ENCODE measurements at places on chromosomes 5 and 9. TPM values are rescaled to one million over a fixed set of nuclear protein-coding genes. Genes with fewer than 3 reads are reported as not detected.

DNA sequence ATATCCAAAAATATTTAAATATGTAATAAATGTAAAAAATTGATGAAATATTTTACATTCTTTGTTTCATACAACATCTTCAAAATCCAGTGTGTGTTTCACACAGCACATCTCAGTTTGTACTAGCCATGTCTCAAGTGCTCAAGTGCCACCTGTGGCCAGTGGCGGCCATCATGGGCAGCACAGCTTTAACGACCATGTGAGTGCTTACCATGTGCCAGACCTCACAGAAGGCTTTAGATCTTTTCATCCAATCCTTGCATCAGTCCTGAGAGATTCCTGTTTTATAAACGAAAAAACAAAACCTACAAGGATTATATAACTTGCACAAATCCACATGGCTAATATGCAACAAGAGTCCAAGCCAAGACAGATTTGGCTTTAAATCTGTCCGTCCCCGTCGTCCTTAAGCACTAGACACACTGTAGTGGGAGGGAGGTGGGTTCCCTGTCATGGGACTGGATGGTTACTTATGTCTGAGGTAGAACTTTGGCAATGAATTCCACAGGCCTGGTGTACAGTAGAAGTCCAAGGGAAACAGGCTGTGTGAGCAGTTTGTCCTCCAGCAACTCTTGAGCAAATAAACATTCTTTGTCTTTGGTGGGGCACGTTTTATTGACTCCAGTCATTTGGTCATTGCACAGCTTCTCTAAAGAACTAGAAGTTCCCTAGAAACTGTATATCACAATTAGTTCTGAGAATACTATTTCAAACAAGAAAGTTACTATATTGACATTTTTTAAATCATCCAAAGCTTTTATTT, 25.0 kb upstream of the F2R start:
- H3K36me3 ChIP-seq = no peaks in the 10 kb centered on the region
- H3K27ac ChIP-seq = peak overlapping the region; percentile 6
- H3K4me1 ChIP-seq = no peaks in the 10 kb centered on the region
- H3K4me3 ChIP-seq = no peak overlapping the region
- no peak for DNase-seq

DNA sequence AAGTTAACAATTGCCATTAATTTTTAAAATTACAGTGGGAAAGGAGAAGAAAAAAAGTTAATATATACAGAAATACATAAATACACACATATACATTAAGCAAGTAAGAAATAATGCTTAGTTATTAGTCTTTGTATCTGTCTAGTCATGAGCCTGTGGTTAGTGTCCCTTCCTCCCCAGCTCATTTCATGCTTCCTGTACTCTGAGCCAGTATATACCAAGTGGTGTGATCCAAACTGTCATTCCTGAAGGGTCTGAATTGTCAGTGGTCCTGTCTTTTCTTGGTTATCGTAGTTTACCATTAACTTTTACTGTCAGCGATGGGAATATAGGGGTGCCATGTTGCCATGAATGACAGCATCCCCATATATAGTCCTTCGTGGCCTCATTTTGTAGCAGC, 24.2 kb upstream of the STOM start:
- no peaks in the 10 kb centered on the region for H3K36me3 ChIP-seq
- H3K4me3 ChIP-seq = no peak overlapping the region
- no peaks in the 10 kb centered on the region for H3K27me3 ChIP-seq

DNA sequence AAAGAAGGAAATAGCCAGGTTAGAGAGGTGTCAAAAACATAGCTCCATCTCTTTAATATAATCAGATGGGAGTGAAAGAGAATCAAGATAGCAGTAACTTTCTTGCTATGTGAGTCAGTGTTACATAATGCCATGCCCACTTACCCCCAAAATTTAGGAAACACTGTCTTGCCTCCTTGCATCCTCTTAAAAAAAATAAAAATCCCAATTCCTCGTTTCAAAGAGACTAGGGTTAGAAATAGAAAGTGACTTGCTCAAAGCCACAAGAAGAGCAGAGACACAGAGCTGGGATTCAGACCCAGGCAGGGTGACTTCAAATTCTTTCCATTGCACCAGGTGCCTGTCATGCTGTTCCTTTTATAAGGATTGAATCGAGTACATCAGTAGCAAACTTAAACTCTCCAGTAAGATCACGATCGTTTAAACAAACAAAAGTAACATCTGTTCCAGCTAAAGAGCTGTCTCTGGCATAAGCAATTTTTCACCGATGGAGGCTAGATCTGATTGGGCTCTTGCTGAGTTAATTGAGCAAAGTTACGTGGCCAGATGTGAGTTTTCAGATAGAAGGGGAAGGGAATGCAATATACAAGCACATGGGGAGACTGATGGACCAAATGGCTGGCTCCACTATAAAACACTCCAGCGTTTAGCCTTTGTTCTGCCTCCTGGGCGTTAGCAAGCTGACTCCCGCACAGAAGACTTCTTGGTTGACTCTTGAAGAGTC, 176.9 kb downstream of the PALM2AKAP2 start:
- no peak overlapping the region for H3K27ac ChIP-seq
- DNase-seq = no peak
- no peaks in the 10 kb centered on the region for H3K36me3 ChIP-seq
- H3K27me3 ChIP-seq = no peaks in the 10 kb centered on the region
- no peaks in the 10 kb centered on the region for H3K4me1 ChIP-seq

The SLC46A2 gene
- not detected for total RNA-seq

The OBP2B gene
- not detected for total RNA-seq

DNA sequence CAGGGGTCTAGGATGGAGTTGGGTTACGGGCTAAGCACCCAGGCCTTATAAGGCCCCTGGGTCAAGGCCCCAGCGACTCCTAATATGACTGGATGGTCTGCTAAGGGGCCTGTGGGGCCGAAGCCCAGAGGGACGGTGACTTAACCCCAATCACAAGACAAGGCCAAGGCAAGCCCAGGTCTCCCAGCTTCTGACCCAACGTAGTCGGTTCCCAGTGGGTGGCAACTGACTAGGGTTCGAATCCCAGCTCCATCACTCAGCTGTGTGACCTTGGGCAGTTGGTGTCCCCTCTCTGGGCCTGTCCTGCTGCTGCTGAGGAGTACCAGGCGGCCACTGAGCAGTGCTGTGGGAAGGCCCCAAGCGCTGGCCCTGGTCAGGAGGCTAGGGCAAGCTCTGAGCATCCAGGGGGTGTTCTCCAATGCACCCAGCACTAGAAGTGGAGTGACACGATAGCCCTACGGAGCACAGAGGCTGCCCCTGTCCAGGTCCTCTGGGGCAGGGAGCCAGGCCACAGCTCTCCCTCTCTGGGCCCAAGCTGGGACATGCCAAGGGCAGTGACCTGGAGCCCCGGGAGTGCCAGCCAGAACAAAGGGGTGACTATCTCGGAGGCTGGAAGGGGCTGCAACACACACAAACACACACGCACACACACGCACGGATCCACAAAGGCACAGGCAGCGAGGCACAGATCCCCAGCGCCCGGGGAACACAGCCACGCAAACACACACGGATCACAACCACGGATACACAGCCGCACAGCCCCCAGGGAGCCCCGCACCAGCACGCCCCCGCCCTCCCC, 512 bp downstream of the AK1 start:
- no peaks in the 10 kb centered on the region for H3K4me1 ChIP-seq
- H3K27ac ChIP-seq = peak overlapping the region; percentile 82
- no peaks in the 10 kb centered on the region for H3K27me3 ChIP-seq
- DNase-seq = peak; percentile 78

The ZNF483 gene
- total RNA-seq = 20.3 TPM

- H3K36me3 ChIP-seq = no peaks in the 10 kb centered on the region
- DNase-seq = no peak
- H3K27me3 ChIP-seq = no peaks in the 10 kb centered on the region
Observed at GRCh38 chr5:79048437-79048836, 21.0 kb downstream of the DMGDH start.

The IL5 gene
- total RNA-seq = not detected

DNA sequence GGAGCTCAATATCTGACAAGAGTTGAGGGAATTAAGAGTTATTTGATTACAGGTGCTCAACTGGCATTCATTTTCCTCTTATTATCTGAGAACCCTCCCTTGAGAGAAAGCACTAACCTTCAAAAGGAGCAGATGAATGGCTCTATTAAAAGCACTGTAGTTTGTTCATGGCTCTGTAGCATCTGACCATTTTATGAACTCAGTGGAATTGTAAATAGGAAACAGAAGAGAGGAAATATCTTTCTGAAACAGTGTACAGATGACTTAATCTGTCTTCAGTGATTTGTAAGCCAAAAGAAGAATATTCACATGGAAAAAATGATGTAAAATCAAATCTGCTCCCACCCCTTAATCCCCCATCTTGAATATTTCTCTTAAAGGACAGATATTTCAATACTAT, 810.4 kb upstream of the GRAMD2B start:
- no peak overlapping the region for H3K4me3 ChIP-seq
- H3K27ac ChIP-seq = no peak overlapping the region
- no peaks in the 10 kb centered on the region for H3K36me3 ChIP-seq
- H3K4me1 ChIP-seq = no peaks in the 10 kb centered on the region
- DNase-seq = no peak
- no peaks in the 10 kb centered on the region for H3K27me3 ChIP-seq

DNA sequence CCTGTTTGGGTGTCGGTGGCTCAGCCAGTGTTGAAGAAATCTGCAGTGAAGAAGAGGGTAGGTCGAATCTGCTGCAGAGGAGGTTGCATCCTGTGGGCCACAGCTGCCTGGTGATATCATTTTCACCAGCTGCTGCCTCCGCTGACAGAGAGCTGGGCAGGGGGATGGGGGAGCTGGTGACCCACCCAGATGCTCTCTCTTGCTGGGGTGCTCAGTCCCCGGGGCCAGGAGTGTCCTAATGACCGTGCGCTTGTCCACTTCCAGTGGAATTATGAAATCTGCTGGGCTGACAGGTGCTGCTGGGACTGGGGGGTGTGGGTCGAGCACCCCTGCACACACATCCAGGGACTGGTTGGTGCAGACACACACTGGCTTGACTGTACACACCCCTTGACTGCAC, 83.2 kb upstream of the IRX4 start:
- no peak overlapping the region for H3K27ac ChIP-seq
- DNase-seq = no peak
- H3K4me1 ChIP-seq = no peaks in the 10 kb centered on the region

The ARL10 gene
- 6.8 TPM for total RNA-seq

DNA sequence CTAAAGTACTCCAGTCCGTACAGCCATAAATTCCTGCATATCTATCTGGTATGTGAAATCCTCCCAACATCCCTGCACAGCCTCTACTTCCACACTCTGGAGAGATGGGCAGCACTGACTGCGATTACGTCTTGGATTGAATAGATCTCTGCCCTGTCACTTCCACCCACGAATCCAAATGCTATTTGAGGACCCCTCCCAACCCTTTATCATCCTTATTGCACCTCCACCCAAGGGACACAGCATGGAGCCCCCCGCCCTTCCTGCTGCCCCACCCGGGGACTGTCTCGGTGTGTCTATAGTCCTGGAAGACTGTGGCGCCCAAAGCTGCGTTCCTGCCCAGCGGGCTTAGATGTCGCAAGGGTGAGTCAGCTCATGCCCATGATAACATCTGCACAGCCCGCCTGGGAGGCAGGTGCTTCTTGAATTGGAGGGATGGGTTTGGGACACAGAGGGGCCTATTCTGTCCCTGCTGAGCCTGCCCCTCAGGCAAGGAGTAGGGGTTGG, 105.7 kb upstream of the HAND1 start:
- H3K36me3 ChIP-seq = no peaks in the 10 kb centered on the region
- H3K27ac ChIP-seq = no peak overlapping the region
- no peaks in the 10 kb centered on the region for H3K27me3 ChIP-seq

The CDKN2B gene
- total RNA-seq = 3.0 TPM

DNA sequence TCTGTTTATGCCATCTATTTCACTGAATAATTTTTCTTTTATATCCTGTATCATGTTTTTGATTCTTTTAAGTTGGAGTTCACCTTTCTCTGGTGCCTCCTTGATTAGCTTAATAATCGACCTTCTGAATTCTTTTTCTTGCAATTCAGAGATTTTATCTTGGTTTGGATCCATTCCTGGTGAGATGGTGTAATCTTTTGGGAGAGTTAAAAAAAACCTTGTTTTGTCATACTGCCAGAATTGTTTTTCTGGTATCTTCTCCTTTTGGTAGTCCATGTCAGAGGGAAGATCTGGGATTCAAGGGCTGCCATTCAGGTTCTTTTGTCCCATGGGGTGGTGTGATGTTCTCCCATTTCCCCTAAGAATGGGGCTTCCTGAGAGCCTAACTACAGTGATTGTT, 800.8 kb upstream of the TYRP1 start:
- no peak overlapping the region for H3K4me3 ChIP-seq
- H3K4me1 ChIP-seq = no peaks in the 10 kb centered on the region
- H3K36me3 ChIP-seq = no peaks in the 10 kb centered on the region
- no peaks in the 10 kb centered on the region for H3K27me3 ChIP-seq

GRCh38 chr5:126610160-126610559, 9.4 kb downstream of the PHAX start:
- no peak for DNase-seq
- H3K27ac ChIP-seq = no peak overlapping the region
- no peaks in the 10 kb centered on the region for H3K27me3 ChIP-seq
- H3K36me3 ChIP-seq = peaks cover 31% of the 10 kb centered on the region

- no peak overlapping the region for H3K4me3 ChIP-seq
- H3K27me3 ChIP-seq = no peaks in the 10 kb centered on the region
- H3K36me3 ChIP-seq = no peaks in the 10 kb centered on the region
- H3K4me1 ChIP-seq = peaks cover 10% of the 10 kb centered on the region
- no peak overlapping the region for H3K27ac ChIP-seq
- no peak for DNase-seq
Observed at GRCh38 chr9:129235931-129236331, 57.9 kb upstream of the IER5L start.

GRCh38 chr9:29322240-29322639, 1749.0 kb upstream of the C9orf72 start:
- no peaks in the 10 kb centered on the region for H3K4me1 ChIP-seq
- no peak overlapping the region for H3K27ac ChIP-seq
- no peak overlapping the region for H3K4me3 ChIP-seq
- DNase-seq = no peak

DNA sequence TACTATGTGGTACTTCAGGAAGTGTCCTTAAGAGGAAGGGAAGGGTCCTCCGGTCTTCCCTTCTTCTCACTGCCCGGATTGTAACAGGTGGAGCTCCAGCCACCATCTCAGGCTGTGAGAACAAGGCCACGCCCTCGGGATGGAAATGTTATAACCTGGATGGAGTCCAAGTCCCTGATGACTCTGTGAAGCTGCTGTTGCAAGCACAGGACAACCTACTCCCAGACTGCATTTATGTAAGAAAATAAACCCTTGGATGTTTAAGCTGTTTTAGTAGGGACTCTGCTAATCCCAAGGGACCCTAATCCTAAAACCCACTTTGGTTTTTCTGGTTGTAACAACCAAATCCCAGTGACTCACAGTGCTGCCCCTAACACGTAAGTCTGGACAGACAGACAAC, 221.6 kb downstream of the ACTL7B start:
- no peak for DNase-seq
- no peaks in the 10 kb centered on the region for H3K36me3 ChIP-seq
- no peaks in the 10 kb centered on the region for H3K4me1 ChIP-seq
- no peak overlapping the region for H3K27ac ChIP-seq
- H3K4me3 ChIP-seq = no peak overlapping the region

- H3K27me3 ChIP-seq = no peaks in the 10 kb centered on the region
- DNase-seq = no peak
- peaks cover 18% of the 10 kb centered on the region for H3K4me1 ChIP-seq
- no peak overlapping the region for H3K4me3 ChIP-seq
- H3K27ac ChIP-seq = peak overlapping the region; percentile 82
Observed at GRCh38 chr9:94300470-94301301, 27.8 kb downstream of the NUTM2F start.

GRCh38 chr5:36720688-36721087, 114.3 kb downstream of the SLC1A3 start:
- H3K27me3 ChIP-seq = no peaks in the 10 kb centered on the region
- H3K36me3 ChIP-seq = no peaks in the 10 kb centered on the region
- no peak overlapping the region for H3K4me3 ChIP-seq
- H3K27ac ChIP-seq = no peak overlapping the region

All from sigmoid colon (tissue), 7 donors.